Non-pigmented ciliary epithelial cell (primary cell): ENCODE measurements at places on chromosomes 16 and 17.

- DNase-seq = no peak
These were observed 289.3 kb downstream of the MAP2K6 start for GRCh38 chr17:69703751-69704150.

DNA sequence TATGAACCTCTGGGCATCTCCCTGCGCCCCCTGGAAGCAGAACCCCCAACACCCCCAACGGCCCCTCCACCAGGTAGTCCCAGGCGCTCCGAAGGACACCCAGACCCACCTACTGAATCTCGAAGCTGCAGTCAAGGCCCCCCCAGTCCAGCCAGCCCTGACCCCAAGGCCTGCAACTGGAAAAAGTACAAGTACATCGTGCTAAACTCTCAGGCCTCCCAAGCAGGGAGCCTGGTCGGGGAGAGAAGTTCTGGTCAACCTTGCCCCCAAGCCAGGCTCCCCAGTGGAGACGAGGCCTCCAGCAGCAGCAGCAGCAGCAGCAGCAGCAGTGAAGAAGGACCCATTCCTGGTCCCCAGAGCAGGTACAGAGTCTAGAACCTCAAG is 1.5 kb downstream of the BCL6B start:
- DNase-seq = no peak

DNA sequence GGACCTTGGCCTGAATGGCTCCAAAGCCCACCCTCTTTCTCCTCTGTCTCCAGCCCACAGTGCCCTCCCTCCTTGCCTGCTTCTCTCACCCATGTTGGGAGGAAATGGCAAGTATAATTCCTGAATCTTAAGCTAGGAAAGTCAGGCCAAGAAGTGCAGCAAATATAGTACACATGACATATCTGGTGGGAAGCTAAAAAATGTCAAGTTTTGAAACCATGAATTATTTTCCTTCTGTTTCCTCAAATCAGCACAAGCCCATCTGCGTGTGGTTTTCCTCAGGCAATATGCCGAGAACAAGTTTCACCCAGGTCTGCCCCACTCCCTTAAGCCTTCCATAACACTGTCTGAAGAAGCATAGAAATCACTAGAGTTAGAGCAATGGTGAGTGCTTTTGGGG is 502.8 kb upstream of the CDH11 start:
- no peak for DNase-seq

- DNase-seq = no peak
These were observed 240.6 kb downstream of the FOXL1 start for GRCh38 chr16:86818671-86819532.

DNA sequence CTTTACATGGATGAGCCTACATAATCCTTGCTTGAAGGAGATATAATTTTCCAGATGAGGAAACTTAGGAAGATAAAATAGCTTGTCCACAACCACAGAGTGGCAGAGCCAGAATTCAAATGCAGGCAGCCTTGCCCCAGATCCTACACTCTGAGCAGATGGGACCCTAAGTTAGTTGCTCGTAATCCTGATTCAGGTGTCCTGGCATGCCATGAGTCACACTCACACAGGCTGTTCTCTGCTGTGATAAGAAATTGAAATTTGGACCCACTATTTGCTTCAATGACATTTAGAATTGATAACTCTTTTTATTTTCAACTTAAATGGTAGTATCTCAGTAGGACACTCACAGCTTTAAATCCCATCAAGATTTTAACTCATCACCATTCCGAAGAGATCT is 150.7 kb upstream of the CACNG5 start:
- DNase-seq = no peak

GRCh38 chr16:53936052-53936451 is 232.1 kb downstream of the FTO start:
- no peak for DNase-seq
